ENCODE measurements at places on chromosomes 13 and 19. TPM values are rescaled to one million over a fixed set of nuclear protein-coding genes. Genes with fewer than 3 reads are reported as not detected.

DNA sequence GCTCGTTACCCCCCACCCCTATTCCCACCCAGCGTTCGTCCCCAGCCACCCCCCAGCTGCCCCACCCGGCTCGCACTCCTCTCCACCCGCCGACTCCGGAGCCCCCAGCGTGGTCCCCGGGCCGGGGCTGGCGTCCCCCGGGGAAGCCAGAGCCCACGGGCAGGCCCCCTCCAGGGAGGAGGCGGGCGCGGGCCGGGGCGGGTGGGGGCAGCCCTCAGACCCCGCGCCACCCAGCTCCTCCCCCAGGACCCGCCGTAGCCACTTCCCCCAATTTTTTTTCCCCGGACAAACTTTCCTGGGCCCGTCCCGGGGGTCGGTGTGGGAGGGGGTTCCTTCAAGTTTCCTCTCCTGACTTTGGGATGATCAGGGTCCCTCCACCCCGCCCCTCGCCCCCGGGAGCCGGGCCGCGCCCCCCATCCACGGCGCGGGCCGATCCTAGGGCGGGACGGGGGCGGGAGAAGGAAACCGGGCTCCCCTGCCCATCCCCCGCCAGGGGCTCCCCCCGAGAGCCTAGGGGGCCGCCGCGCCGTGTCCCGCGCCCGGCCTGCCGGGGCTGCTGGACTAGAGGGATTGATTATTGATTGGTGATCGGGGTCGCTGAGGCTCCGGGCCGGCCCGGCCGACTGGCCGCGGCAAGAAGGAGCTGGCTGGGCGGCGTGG, 927 bp upstream of the TSHZ3 start:
- no peak for DNase-seq

Gene COL4A2
- polyA plus RNA-seq: 30.7 TPM

DNA sequence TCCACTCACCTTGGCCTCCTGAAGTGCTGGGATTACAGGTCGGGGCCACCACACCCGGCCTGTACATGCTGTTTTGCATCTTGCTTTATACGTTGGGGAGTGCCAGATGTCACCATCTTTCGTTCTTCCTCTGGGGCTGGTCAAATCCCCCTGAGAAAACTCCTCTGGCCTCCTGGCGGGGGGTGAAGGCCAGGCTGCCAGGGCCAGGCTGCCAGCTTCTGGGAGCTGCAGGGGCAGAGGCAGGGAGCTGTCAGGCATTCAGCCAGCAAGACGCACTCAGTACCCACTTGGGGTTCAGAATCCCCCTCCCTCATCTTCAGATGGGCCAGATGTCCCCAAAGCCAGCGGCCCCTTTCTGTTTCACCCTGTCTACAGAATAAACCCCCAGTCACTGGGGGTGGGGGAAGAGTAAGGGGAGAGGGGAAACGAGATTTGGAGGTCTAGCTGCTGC, 16.1 kb downstream of the ZSWIM9 start:
- no peak for DNase-seq

GRCh38 chr13:49112782-49113525, 107.2 kb upstream of the MLNR start:
- no peak for DNase-seq

Gene PALM
- polyA plus RNA-seq: 0.46 TPM

- no peak for DNase-seq
Observed at GRCh38 chr19:48442116-48443035, 3.4 kb upstream of the GRWD1 start.

Data from keratinocyte (primary cell).